ENCODE measurements at places on chromosomes 2 and 18.
A peak's percentile ranks its signal among the peaks of the same experiment; 100 is the strongest.

DNA sequence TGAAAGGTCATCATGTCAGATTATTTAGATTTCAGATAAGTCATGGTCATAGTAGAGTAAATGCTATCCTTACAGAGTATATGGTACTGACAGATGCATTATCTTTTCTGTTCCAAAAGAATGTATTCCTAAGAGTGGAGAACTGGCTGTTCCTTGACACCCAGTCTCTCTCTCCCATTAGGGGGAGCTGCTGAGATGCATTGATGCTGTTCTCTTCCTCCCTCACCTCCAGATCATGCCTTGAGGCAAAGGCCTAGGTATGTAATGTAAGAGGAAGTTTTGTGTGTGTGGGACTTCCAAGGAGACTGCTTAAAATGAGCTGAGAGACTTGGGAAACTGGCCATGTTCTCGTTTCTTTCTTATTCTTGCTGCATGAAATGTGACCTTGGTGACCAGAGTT lies 979.5 kb upstream of the CELF4 start:
- DNase-seq: no peak

GRCh38 chr18:13481820-13482617 lies 244.3 kb downstream of the FAM210A start:
- peak; percentile 40 for DNase-seq

DNA sequence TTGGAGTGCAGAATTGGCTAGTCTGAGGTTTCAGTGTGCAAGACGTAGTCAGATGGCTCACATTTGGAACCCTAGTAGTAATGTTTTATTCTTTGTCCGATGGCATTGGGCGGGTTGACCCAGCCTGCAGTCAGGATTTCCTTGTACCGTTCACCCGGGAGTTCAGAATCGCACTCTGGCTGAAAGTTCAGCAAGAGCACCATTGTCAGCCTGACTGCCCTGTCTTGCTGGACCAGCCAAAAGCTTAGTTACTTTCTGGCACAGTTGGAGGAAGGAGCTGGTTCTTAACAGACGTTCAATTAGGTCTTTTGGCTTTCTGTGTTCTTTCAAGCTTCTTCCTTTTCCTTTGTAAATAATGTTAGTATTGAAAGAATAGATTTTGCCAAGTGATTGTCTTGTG lies 18.6 kb downstream of the RMC1 start:
- no peak for DNase-seq

DNA sequence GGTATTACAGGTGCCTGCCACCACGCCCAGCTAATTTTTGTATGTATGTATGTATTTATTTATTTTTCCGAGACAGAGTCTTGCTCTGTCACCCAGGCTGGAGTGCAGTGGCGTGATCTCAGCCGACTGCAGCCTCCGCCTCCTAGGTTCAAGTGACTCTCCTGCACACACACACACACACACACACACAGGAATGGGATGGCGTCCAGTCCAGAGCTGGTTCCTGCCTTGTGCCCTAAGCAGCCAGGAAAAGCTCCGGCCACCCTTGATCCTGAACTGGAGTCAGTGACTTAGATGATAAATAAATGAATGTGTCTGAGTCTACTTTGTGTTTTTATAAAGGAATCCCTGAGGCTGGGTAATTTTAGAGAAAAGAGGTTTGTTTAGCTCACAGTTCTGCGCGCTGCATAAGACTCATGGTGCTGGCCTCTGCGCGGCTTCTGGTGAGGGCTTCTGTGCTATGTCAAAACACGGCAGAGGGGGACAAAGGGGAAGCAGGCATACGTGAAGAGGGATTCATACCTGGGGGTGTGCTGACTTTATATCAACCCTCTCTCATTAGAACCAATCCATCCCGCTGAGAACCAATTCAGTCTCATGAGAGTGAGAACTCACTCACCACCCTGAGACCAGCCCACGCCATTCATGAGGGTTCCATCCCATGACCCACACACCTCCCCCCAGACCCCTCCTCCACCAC lies 59.7 kb upstream of the PHLPP1 start:
- no peak for DNase-seq

DNA sequence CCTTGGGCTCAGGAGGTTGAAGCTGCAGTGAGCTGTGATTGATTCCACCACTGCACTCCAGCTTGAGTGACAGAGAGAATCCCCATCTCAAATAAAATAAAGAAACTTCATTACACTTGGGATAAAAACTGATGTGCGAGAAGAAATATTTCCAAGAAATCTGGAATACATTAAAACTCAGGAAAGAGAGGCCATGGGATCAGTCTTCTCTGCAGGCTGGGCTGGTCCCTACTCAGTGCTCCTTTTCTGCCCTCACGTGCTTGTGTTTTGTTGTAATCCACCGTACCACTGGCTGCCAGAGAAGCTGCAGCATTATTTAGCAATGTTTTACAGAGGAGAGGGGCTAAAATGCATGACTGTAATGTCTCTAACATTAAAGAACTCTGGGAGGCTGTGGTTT lies 282.0 kb downstream of the SLC8A1 start:
- DNase-seq: no peak

- no peak for DNase-seq
These were observed 1.1 kb downstream of the MARCHF4 start for GRCh38 chr2:216370961-216371712.

GRCh38 chr18:67354692-67355091 lies 161.8 kb downstream of the DSEL start:
- no peak for DNase-seq

DNA sequence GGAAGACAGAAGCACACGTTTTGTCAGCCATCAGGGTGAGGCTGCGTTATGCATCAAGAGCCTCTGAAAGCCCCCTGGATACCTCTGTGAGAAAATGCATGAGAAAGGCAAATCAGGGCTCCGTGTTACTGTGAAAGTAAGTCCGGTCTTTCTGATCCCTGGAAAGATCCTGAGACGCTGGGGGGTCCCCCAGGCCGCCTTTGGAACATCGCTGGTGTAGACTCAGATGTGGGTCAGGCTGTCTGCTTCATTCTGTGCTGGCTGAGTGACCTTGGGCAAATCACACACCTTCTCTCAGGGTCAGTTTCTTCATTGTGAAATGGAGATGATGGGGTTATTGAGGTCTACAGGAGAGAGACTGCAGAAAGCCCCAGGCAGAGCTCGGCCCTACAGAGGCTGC lies 42.0 kb upstream of the HS6ST1 start:
- DNase-seq: no peak

DNA sequence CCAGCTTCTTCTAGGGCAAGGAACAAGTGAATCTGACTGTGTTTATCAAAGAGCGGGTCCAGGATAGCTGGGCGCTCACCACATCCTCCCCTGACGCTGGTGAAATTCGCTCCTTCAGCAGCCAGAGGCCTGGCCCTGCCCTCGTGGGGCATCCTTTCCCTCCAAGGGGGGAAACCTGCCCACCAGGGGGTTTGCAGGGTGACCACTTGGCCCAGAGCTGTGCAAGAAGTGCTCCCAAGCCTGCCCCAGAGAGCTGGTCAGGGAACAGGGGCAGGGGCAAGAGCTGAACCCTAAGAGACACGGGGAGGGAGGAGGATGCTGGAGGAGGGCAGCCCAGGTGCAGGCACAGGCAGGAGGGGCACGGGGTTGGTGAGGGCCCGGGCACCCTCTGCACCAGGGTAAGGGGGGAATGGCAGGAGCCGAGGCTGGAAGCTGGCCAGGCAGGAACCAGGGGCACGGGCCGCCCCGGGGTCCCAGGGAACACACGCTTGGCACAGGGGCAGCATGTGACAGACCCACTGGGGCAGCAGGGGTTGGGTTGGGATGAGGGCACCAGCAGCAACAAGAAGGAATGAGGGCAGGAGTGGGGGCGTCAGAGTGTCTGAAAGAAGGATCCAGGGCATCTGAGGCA lies 2.8 kb upstream of the GPR55 start:
- DNase-seq: no peak

GRCh38 chr2:146239392-146240135 lies 1605.3 kb upstream of the ACVR2A start:
- DNase-seq: no peak

GRCh38 chr2:45909677-45910191 lies 258.3 kb downstream of the PRKCE start:
- no peak for DNase-seq

- no peak for DNase-seq
These were observed 15.3 kb upstream of the TXNDC2 start for GRCh38 chr18:9870431-9871008.

GRCh38 chr18:48003426-48004349 lies 73.2 kb upstream of the SMAD2 start:
- DNase-seq: no peak

DNA sequence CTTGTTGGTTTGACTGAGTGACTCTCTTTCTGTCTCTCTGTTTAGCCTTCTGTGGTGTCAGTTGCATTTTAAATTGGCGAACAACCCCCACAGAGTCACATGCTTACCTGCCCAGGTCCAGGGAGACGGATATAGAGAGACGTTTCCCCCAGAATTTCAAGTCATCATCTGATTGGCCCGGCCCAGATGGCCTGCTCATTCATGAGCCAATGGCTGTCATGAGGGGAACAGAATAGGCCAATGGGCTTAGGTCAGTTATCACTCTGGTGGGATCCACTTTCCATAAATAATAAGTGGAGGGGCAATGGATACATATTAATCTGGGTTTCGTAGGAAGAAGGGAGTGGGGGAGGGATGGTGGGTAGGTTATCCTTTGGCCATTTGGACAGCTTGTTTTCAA lies 150.0 kb upstream of the SPRED2 start:
- DNase-seq: no peak

- no peak for DNase-seq
These were observed 61.1 kb upstream of the TNP1 start for GRCh38 chr2:216920937-216921456.

DNA sequence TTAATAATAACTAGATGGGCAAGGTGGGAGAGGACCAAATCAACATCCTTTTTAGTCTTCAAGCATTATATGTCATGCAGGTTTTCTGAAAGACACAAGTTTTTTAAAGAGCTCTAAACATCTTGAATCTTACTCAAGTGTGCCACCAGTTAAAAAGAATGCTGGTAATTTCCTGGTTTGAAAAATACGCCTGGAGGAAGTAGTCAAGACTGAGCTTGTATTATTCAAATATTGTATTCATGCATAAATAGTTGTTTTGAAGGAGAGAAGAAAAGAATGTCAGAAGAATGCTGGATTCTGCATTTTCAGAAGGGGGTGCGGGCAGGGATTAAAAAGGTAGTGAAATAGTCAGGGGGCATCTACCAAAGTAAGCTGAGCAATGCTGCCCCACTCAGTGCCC lies 90.7 kb downstream of the WDPCP start:
- no peak for DNase-seq

GRCh38 chr2:25290811-25291495 lies 50.8 kb downstream of the DNMT3A start:
- no peak for DNase-seq

DNA sequence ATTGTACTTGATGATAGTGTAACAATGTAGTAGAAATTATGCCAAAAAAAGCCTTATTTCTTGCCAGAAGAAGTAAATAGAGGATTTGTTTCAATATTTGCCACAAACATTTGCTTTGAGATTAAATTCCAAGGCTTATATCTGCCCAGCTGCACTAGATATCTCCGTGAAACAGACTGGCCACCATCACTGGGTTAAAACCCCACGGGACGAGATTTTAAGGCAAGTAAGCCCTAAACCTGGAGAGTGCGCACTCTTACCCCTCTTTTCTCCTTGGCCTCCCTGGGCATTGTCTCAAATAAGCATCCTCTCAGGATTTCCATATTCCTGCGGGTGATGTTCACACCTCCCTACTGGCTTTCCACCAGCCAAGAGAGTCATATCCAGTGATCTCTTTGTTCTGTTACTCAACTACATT lies 334.4 kb downstream of the AGPS start:
- DNase-seq: no peak

DNA sequence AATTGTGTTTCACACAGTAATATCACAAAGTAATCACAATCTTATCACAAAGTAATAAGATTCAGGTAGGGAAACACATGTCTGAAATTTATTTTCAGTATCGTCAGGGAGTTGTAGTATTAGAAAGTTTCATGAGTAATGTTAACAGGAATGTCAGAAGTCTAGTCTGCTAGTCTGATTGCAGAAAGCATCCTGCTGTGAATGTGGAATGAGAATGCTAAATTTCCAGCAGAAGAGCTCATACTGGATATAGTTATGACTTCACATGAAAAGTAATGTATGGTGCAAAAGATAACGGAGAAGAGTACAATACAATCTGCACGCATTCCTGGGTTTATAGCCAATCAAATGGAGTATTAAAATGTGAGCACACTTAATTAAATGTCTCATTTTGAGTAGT lies 494.7 kb upstream of the SETBP1 start:
- no peak for DNase-seq

- no peak for DNase-seq
These were observed 138.8 kb downstream of the ATAD2B start for GRCh38 chr2:23788100-23788499.

GRCh38 chr18:48942554-48943261 lies 8.1 kb downstream of the SMAD7 start:
- no peak for DNase-seq

GRCh38 chr2:13103778-13104493 lies 387.2 kb downstream of the TRIB2 start:
- DNase-seq: no peak

GRCh38 chr18:5983488-5983887 lies 88.2 kb upstream of the TMEM200C start:
- no peak for DNase-seq

DNA sequence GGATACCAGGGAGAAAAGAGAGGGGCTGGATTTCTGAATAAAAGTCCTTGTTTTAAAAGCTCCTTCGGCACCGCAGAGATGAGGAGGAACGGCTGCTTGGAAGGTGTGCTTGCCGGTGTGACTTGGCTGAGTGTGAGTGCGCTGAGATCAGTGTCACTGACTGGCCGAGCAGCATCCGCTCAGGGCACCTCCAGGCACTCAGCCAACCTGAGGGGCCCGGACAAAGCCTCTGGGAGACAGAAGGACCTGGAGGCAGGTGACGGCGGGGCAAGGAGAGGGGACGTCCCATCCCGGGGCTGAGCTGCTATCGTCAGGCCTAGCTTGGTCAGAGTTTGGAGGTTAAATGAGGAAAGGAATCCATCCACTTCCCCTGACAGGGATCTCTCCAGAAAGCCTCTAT lies 16.8 kb upstream of the ALLC start:
- no peak for DNase-seq

GRCh38 chr18:13562494-13563029 lies 163.8 kb downstream of the FAM210A start:
- DNase-seq: no peak

DNA sequence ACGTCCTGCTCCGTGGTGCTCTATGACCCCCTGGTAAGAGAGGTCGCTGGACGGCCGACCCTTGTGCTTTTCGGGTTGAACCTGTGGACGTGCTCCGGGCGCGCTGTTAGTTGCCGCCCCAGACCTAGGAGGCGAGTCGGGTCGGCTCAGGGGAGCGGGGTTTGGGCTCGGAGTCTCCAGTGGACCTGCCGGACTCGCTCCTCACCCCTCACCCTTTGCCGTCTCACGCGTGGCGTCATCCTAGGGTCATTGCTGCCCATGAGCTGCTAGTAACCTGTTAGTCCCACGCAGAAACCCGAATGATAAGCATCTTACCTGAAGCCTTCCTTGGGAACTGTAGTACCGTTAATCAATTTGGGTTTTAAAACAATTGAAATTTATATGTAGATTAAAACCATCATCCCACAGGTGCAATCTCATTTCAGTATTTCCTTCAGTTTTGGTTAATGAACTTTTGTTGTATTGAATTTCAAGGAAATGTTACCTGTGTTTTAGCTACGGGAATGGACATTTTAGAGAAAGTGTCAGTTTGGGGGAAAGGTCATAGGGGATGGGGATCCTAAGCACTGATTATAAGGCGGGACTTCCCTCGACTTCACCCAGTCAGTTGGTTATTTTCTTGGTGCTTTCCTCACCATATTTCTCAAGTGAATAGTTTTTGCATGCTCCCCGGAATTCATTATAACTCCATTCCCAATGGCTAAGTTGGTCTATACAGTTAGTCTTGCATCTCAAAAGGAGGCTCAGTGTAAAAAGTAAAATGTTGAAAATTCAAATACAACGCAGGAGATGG lies 536 bp downstream of the ELP2 start:
- no peak for DNase-seq

GRCh38 chr18:49364821-49365220 lies 95.6 kb downstream of the DYM start:
- DNase-seq: no peak

Data from GM18507 (cell line).